CD4-positive, alpha-beta T cell treated with Interleukin-4 for 1 hour (primary cell): ENCODE measurements at places on chromosomes 3 and 15.

DNA sequence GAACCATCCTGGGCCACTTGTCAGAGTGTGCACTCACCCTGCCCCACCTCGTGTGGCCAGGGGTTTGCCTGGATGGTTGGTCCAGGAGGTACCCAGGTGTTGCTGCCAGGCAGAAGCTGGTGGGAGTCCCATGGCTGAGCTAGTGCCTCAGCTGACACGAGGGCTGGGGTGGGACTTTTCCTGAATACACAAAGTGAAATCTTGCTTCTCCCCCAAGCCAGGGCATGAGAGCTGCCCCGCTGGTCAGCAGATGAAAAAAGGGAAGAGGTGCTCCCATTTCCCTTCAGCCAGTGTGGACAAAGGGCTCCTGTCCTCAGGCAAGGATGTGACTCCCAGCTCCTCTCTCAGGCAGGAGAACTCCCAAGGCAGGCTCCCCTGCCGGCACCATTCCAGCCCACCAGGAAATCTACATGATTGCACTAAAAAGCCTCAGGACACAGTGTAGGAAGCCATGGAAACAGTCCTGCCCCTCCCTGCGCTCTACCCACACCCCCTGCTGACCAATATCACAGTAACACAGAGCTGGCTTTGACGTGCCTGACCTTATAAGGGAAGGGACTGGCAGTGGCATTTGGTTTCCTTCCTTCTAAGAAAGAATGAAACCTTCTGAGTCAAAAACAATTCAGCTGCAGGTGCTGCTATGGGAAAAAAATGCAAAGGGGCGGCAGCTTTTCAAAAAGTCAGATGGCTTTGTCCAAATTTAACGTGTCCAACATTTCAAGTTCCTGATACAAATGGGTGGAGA lies 33.9 kb downstream of the MYO5C start:
- DNase-seq = peak; percentile 68

DNA sequence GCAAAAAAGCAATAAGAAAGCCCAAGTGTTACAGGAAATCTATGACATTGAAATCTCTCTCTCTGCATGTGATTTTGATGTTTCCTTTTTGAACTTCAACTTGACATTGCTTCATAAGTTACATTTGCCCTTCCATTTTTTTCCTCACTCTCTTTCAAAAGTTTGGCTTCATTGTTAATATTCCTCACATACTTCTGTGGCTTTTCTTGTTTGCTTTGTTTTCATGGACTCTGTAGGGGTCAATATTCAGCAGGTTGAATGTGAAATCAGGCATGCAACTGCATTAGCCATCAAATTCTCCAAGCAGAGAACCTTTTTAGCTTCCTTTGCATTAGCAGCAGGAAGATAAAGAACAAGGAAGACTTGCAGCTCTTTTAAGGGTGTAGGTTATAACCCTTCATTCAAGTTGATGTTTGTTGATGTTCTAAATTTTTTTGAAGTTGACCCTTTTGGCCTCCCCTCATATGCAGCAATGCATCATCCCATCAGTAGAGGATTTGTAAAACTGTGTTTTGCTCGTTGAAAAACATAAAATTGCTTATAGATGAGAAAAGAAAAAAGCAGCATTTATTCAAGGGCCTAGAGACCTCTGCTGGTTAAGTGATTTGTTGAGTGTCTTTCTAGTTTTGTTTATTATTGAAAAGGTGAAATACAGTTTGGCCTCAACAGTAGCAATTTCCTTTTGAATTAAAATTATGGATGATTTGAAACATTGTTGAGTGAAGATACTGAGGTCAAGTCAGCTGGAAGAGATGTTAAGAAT lies 211.4 kb downstream of the IL5RA start:
- DNase-seq = no peak

GRCh38 chr3:170746175-170746942 lies 123.6 kb downstream of the RPL22L1 start:
- DNase-seq = no peak

DNA sequence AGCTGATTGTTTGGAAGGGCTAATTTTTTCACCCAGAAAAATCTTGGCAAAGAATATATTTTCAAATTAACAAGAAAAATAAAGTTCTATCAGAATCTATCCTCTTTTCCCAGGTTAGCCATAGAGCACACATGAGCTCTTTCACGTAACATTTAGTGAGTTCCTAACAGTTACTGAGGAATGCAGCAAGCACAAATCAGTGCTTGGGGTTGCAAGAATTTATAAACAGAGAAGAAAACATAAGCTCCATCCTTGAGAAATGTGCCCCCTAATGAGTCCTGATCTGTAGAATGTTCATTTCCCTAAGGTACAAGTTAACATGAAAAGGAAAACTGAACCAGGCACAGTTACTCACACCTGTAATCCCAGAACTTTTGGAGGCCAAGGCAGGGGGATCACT lies 13.9 kb downstream of the EOGT start:
- DNase-seq = no peak

- no peak for DNase-seq
Observed at GRCh38 chr3:49868862-49869466, 742 bp downstream of the CAMKV start.

- peak; percentile 32 for DNase-seq
Observed at GRCh38 chr3:136250903-136251460, 842 bp downstream of the PCCB start.

GRCh38 chr15:35671197-35671596 lies 125.2 kb upstream of the DPH6 start:
- no peak for DNase-seq

GRCh38 chr15:74242441-74243185 lies 6.5 kb downstream of the CCDC33 start:
- no peak for DNase-seq

DNA sequence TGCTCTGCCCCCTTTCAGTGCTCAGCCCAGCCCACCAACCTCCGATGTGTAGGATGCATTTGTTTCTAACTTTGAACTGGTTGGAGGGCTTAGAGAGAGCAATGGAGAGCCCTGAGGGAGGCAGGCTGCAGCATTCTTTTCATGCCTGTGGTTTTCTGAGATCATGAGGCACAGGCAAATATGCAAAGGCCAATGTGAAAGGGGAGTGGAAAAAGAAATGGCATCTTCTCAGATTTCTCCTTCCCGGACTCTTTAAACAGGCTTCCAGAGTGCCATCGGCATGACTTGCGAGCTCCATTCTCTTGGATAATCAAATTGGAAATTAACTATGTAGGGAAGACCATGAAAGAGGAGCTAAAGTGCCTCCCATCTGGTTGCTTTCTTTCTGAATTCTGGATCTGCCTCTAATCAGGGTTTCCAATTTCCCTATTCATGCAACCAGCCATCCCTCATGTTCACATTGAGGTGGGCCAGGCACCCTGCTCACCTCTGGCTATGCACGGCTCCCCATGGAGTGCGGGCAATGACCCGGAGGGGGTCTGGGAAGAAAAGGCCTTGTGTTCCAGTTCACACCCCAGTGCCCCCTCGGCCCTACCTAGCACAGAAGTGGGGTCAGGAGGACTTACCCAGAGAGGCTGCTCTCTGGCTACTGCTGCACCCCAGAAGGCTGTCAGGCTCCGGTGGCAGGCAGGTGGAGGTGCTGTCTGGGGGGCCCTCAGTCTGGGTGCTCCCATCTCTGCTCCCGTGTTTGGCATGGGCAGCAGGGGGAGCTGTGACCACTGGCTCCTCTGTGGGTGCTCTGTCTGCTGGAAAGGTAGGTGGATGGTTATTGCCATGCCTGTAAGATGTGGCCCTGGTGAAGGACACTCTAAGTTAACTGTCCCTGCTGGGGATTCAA lies 16.1 kb downstream of the AMOTL2 start:
- no peak for DNase-seq

GRCh38 chr3:127613406-127613805 lies 15.2 kb downstream of the MCM2 start:
- no peak for DNase-seq

DNA sequence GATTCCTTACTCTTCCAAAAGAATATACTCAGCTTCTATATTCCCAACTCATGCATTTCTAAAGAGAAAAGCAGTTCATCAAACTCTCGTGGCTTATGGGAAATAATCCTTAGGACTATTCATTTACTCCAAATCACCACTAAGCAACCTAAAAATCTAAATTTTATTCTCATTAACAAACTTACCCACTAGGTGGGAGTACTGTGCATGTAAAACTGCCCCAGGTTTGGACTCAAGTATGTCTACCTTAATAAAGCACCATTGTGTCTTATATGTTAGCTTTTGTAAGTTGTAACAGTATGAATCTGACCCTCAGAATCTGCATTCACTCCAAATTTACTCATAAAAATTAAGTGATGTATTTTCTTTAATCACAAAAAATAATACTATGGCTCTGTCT lies 25.3 kb downstream of the RAD18 start:
- DNase-seq = no peak

- no peak for DNase-seq
Observed at GRCh38 chr3:117141812-117142211, 432.2 kb downstream of the TUSC7 start.

GRCh38 chr3:104750581-104750980 lies 616.1 kb upstream of the ALCAM start:
- no peak for DNase-seq

- no peak for DNase-seq
Observed at GRCh38 chr3:186117521-186118134, 8.7 kb upstream of the ETV5 start.

GRCh38 chr3:37526511-37526910 lies 335.2 kb upstream of the CTDSPL start:
- DNase-seq = no peak

DNA sequence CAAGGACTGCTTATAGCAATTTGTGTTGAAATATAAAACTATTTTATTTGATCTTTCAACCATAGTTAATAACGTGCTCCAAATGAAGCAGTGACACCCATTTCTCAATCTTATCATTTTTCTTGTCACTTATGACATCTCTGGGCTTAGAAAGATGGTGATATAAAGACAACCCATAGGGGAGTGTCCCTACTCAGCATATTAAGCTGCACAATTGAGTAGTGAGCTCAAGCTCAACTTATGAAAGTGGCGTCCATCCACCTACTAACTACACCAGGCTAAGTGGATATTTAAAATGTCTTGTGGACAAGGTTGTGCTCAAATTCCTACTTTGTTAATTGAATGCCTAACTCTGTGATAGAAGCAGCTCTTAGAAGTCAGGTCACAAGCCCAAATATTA lies 46.7 kb downstream of the SLC9C1 start:
- no peak for DNase-seq

DNA sequence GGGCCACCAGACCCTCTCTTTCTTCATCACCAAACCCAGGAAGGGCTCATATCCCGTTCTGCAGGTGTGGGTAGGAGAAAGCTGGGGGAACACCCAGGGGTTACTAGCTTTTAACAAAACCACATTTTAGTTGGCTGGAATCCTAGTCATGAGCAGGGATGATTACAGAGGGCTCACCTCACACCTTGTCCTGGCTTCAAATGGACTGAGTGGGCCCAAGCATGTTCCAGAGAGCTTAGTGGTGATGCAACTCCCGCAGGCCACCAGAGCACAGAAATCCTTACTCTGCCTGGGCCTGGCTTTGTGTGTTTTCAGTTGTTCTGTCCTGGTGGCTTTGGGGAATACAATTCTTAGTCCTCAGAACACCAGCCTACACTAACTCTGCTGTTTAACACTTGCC lies 56.8 kb upstream of the RYK start:
- DNase-seq = no peak

DNA sequence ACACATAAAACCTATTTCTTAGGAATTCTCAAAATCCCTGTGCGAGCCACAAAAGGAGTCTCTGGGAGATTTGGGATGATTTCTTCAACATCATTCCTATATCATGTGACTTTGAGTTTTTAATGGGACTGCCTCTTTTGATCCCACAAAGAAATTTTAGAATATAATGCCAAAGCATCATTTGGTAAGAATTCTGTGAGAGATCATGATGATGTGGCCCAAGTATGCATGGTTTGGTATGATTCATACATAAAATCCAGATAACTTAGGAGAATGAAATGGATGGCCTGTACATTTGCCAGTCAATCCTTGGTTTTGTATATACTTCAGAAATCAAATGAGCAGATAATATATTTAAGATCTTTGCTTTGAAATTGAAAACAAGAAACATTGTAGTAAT lies 61.3 kb downstream of the UBE2E2 start:
- DNase-seq = no peak

DNA sequence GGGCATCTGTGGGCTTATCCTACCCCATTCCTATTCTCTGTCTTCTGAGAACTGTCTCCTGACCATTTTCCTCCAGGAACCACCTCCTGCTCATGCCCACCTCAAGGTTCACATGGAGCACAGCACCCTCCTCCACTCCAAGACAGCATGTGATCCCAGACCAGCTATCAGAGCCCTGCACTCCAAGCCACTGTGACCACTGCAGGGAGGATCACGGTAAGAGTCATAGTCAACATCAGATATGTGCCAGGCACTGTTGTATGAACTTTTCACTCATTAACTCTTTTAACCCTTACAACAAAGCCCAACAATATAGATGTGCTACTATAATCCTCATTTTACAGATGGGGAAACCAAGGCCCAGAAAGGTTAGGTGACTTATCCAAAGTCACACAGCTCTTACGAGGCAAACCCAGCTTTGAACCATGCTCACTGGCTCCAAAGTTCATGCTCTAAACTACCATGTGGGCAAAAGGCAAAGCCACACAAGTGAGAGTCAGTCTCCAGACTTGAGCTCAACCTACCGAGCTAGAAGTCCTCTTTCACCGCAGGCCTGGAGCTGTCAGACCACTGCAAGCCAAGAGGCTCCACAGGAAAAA lies 115.1 kb upstream of the IQSEC1 start:
- no peak for DNase-seq

- no peak for DNase-seq
Observed at GRCh38 chr15:54789376-54789775, 407.4 kb downstream of the RSL24D1 start.

DNA sequence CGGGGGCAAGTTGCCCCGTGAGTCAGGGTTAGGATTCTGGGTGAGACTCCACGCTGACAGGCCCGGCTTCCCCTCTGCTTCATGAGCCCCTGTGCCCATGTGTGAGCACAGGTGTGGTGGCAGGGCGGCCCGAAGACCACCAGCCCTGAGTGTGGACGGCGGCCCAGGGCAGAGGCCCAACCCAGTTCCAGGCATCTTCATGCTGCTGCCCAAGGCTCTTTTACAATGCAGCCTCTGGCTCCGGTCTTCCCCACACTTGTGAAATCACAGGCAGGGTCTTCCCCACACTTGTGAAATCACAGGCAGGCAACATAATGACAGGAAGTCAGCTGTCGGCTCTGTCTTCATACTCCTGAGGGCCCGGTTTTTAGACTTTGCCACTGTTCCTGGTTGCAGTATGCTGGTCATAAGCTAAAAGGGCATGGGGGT lies 78.8 kb downstream of the AAGAB start:
- peak; percentile 23 for DNase-seq

- DNase-seq = no peak
Observed at GRCh38 chr3:132435224-132435910, 18.1 kb downstream of the DNAJC13 start.

DNA sequence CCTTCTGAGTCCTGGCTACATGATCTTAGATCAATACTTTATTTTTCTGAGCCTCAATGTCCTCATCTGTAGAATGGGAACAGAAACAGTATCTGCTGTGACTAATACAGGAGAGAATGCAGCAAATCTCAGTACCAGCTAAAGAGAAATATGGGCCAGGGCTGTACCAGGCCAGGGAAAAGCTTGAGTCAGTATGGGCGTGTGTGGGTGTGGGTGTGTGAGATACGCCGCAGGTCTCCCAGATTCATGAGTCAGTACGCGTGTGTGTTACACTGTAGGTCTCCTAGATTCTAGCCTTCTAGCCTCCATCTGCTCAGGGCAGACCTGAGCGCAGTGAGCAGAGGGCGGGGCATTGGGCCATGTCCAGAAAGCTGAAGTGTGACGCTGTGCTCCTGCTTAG lies 15.2 kb downstream of the GNAI2 start:
- no peak for DNase-seq

- no peak for DNase-seq
Observed at GRCh38 chr3:59412516-59412915, 362.7 kb upstream of the CFAP20DC start.
